Activated CD4-positive, alpha-beta T cell treated with anti-CD3 and anti-CD28 coated beads, Interleukin-2, amount 50 U/mL, for 1 hour (primary cell): ENCODE measurements at places on chromosomes 12 and 14.

- no peak for DNase-seq
Measured at GRCh38 chr14:94054401-94054800, 26.6 kb downstream of the DDX24 start.

GRCh38 chr12:93589081-93589480 is 16.6 kb downstream of the SOCS2 start:
- no peak for DNase-seq

- no peak for DNase-seq
Measured at GRCh38 chr12:75648856-75649255, 137.4 kb upstream of the KRR1 start.

DNA sequence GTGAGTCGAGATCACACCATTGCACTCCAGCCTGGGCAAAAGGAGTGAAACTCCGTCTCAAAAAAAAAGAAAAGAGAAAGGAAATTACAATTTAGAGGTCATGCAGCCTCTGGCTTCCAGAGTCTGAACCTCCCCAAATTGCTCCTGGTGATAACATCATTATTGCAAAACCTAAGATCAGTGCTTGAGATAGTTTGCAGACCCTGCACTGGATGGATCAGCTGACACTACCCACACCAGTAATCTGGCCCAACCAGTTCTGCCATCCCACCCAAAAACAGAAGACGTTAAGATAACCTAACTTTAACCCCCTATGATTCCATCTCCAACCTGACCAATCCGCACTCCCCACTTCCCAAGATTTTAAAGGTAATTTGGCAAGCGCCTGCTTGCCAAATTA is 353.7 kb upstream of the DIO2 start:
- no peak for DNase-seq

DNA sequence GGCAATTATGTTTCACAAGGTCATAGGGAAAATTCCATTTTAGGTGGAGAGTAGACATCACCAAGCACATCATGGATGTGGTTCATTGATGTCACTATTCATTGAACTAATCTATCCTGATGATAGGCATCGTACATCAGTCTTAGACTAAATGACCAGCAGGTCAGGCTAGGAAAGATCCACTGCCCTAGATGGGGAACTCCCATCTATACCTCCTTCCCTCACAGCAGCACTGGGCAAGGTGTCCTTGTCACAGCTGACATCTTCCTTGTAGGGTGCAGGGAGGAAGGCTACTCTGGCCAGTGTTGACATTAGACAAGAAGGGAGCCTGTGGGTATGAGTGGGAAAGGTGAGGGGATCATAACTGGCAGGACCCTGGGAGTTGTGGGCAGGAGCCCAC is 63.8 kb upstream of the CAPRIN2 start:
- DNase-seq = no peak

- no peak for DNase-seq
Measured at GRCh38 chr12:93087840-93088610, 158.9 kb upstream of the EEA1 start.

- no peak for DNase-seq
Measured at GRCh38 chr14:89902881-89903280, 51.6 kb downstream of the EFCAB11 start.
